CD4-positive, alpha-beta T cell treated with Interleukin-6 for 4 hours (primary cell): ENCODE measurements at places on chromosomes 11 and 22.
A peak's percentile ranks its signal among the peaks of the same experiment; 100 is the strongest.

GRCh38 chr22:48936391-48936790 is 891.3 kb downstream of the BRD1 start:
- DNase-seq, result no peak

GRCh38 chr22:32699001-32699582 is 102.4 kb upstream of the TIMP3 start:
- no peak for DNase-seq

GRCh38 chr11:7552666-7553065 is 38.9 kb downstream of the PPFIBP2 start:
- no peak for DNase-seq

- no peak for DNase-seq
Observed at GRCh38 chr11:47932544-47932943, 47.8 kb upstream of the PTPRJ start.

DNA sequence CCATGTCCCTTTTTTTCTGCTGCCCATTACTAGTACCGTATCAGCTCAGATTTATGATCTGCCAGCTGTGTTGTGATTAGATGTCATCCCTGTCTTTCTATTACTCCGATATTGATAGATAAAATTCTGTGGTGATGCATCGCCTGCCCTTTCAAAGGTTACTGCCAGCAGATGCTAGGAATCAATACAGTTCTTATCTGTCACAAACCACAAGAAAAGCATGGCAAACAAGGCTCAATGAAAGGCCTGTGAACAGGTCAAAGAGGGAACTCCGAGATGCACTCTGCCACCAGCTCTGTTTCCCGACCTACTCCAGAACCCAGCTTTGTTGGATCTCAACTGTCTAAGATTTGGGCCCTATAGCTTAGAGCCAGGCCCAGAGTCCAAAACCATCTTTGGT is 246.0 kb downstream of the CADM1 start:
- DNase-seq, result no peak

DNA sequence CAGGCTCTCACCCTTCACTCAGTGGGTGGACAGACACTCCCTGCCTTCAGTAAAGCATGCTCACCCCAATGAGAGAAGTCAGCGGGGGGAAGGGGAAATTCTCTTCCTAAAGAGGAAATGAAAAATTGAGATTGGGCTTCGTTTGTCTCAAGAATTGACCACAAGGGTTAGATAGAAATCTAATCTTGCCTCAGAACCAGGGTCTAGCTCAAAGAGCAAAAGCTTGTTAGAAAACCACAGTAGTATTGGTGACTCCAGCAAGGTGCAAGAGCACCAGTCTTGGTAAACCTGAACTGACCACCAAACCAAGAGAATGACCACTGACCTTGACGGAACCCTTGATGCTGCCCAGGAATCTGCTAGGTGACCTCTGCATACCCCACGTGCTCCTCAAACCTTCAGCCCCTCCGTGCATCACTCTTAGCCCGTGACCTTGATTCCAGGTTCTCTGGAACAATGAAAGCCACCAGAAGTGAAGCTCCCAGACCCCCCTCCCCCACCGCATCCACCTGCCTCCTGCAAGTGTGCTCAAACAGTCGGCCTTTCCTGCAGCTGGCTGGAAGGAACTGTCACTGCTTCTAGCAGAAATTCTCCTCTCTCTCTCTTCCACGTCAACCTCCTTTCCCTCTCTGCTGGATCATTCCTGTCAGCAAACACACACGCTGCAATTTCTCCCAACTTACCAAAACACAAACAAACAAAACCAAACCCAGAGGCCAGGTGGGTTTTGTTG is 3.1 kb upstream of the TMA7B start:
- no peak for DNase-seq

GRCh38 chr11:111777094-111778046 is 11.2 kb upstream of the PPP2R1B start:
- peak; percentile 37 for DNase-seq

- no peak for DNase-seq
Observed at GRCh38 chr11:12397931-12398334, 20.6 kb downstream of the PARVA start.

GRCh38 chr11:56905442-56905841 is 83.3 kb upstream of the OR5AK2 start:
- DNase-seq, result no peak

GRCh38 chr22:24506802-24507438 is 11.8 kb downstream of the UPB1 start:
- no peak for DNase-seq

DNA sequence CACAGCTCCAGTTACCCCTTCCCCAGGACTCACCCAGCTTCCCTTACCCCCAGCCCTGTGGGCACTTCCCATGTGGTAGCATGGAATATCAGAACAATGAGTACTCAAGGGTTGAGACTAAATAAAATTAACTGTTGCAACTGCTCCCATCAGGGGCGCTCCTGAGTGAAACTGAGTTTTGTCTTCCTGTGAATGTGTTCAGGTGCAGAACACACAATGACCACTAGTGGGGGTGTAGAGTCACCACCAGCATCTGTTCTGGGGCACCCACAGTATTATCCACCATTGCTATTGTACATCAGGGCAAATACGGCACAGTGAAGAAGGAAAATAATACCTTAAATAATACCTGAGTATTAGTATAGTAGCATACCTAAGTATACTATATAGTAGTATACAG is 689.7 kb downstream of the TBC1D22A start:
- DNase-seq, result no peak

DNA sequence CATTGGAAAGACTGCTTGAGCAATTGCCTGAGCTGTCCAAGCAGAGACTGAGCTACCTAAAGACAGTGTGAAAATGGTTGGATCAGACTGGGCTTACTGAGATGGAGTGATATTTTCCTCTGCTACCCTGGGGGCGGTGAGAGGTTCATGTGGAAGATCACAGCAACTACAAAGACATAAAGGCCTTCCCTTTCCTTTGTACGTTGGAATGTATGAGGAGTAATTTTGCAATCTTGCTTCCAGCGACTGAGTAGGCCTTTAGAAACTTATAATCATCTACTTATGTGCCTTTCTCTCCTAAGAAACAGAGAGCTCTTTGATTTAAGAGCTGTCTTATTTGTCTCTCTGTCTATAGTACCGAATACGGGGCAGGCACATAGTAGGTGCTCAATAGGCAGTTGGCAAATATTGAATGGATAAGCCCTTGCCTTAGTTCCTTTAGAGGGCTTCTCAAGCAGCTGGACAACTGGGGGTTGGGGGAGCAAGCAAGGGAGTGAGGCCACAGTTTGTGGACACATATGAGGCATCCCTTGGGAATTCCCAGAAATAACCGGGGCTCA is 2.4 kb upstream of the HEPACAM start:
- no peak for DNase-seq

DNA sequence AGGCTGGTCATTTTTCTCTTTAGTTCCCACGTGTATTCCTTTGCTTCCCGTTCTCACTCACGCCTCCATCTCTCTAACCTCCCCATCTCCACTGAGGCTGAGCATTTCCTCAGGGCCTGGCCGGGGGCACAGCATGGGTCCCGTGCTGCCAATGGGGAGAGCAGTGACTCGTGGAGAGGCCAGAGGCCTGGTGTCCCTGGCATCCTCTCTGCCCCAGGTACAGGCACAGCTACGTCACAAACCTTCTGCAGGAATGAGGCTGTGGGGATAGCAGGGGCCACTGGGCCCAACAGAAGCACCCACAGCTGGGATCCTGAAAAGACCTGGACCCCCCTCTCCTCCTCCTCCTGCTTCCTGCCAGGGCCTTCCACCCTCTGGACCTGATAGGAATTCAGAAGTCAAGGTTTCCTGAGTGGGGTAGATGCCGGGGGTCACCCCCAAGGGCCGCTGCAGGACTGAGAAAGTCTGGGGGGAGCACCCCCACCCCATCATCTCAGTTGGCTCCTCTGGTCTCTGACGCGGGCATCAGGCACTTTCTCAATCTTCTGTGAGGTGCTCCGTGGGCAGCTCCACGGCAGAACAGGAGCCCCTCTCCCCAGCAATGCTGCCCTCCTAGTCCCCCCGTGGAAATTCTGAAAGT is 11.8 kb downstream of the PNPLA5 start:
- no peak for DNase-seq

- DNase-seq, result no peak
Observed at GRCh38 chr22:25403811-25404471, 160.5 kb upstream of the GRK3 start.

DNA sequence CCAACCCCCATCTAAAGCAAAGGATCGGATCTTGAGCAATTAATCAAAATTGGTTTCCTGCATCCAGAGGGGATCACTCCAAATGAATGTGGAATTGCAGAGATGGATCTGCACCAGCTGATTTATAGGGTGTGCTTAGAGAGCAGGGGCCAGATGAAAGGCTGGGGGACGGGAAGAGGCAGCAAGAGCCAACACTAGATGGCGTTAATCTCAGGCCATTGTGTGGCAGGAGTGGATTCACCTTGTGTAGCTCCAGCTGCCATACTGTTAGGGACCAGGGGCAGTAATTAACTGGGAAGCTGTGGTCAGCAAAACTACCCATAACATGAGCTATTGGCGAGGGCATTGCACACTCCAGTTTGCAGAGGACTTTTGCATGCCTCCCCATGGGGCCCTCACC is 35.6 kb downstream of the SERPINH1 start:
- no peak for DNase-seq

DNA sequence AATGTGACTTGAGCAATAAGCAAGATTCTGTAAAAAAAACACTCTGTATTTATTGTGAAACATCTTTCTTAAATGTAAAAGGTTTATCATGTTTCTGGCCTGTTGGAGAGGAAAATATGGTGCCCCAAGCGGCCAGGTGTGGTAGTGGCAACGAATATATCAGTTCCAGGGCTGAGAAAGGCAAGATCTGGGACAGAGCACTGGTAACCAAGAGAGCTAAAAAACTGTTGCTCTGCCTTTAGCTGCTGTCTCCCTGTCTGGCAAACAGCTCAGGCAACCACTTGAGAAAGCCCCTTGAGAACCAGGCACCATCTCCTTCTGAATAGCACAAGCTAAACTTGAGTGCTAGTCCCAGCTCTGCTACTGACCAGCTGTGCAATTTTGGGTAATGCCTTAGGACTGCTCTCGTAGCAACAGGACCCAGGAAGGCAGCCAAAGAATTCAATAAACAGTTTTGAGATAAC is 129.9 kb downstream of the KCNC1 start:
- no peak for DNase-seq

GRCh38 chr11:130979386-130979972 is 63.2 kb upstream of the SNX19 start:
- no peak for DNase-seq

GRCh38 chr11:66870616-66871520 is 14.0 kb downstream of the LRFN4 start:
- DNase-seq, result no peak

GRCh38 chr11:27217496-27217895 is 145.5 kb downstream of the CCDC34 start:
- DNase-seq, result no peak
